ENCODE measurements at places on chromosomes 16 and 17. TPM values are rescaled to one million over a fixed set of nuclear protein-coding genes. Genes with fewer than 3 reads are reported as not detected.

Gene KRTAP9-4
- polyA plus RNA-seq, result not detected

Gene CCL8
- not detected for polyA plus RNA-seq

Gene MMP28
- 1.1 TPM for polyA plus RNA-seq

Gene MYO15B
- 0.17 TPM for polyA plus RNA-seq

Gene TNFSF13
- polyA plus RNA-seq, result 2.5 TPM

Gene CD300E
- not detected for polyA plus RNA-seq

Gene ARL6IP1
- polyA plus RNA-seq, result 119 TPM

All from fibroblast of lung (primary cell).